Activated CD8-positive, alpha-beta memory T cell treated with anti-CD3 and anti-CD28 coated beads for 48 hours (primary cell): ENCODE measurements at places on chromosomes 3 and 15.

GRCh38 chr3:122785231-122785630 is 8.4 kb downstream of the HSPBAP1 start:
- DNase-seq, result no peak

DNA sequence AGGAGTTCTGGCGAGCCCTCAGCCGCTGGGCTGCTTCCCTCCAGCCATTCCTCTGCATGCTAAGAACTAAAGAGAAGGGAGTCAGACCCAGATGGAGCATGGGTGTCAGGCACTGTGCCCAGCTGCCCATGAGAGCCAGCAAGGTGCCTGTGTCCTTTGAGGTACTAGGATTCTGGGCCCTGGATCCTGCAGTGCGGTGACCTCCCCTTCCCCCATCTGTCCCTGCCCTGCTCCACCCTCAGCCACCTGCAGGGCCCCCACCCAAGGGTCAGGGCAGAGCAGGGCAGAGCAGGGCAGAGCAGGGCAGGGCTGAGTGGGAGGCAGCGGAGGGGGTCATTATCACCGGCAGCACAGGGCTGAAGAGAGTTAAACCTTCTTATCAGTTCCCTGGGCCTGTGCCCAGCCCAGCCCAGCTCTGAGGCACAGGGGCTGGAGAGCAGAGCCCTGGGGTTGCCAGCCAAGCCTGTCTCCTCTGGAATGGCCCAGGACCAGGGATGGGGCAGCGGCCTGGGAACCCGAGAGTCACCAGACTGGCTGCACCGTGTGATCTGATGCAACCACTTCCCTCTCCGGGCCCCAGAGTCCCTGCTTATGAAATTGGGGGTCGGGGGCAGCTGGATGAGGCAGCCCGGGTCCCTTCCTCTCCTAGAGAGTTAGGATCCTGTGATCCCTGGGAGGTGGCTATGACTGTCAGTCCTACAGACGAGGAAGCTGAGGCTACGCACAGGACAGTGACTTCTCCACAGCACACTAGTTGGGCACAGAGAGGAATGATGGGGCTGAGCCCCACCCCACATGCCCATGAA is 17.3 kb downstream of the ZDHHC19 start:
- DNase-seq, result no peak

DNA sequence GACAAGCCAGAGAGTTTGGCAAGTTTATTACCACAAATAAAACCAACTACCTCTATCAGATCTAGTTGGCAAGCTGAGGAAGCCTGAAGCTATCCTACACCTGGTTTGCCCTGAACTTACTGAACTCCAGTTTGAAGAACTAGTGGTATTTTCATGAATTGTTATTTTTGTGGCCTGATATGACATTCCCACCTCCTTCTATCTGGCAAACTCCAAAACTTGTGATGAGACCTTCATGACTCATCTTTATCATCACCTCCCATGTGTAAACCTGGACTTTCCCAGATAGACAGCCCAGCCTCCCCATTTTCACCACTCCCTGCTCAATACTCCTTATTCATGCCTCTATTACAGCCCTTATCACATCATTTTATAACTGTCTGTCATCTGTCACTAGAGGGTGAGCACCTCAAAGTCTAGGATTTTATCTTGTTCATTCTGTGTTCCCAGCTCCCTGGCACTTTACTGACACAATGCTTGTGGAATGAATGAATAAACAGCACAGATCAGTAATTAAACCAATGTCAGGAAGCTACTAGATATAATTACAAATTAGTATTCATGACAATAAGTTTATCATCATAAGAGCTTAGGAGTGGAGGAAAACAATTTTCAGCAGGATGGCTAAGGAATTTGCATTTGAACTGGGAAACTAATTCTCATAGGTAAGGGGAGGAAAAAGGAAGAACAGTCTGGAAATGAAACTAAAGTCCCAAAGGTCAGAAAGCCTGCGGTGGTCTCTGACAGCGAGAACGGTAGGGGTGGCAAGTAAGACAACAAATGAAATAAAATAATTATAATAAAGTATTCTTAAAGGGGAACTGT is 13.2 kb upstream of the TRANK1 start:
- no peak for DNase-seq

- no peak for DNase-seq
These were observed 56.5 kb downstream of the STT3B start for GRCh38 chr3:31589228-31589627.

DNA sequence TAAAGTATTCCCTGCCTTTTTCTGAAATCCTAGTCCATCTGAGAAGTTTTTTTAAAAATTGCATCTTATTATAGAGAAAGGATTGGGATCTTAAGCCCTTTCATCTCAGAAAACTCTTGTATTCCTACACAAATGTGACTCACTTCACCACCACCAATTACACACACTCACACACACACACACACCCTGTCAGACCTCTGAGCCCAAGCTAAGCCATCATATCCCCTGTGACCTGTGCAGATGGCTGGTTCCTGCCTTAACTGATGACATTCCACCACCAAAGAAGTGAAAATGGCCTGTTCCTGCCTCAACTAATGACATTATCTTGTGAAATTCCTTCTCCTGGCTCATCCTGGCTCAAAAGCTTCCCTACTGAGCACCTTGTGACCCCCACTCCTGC is 1181.9 kb downstream of the ROBO2 start:
- no peak for DNase-seq

DNA sequence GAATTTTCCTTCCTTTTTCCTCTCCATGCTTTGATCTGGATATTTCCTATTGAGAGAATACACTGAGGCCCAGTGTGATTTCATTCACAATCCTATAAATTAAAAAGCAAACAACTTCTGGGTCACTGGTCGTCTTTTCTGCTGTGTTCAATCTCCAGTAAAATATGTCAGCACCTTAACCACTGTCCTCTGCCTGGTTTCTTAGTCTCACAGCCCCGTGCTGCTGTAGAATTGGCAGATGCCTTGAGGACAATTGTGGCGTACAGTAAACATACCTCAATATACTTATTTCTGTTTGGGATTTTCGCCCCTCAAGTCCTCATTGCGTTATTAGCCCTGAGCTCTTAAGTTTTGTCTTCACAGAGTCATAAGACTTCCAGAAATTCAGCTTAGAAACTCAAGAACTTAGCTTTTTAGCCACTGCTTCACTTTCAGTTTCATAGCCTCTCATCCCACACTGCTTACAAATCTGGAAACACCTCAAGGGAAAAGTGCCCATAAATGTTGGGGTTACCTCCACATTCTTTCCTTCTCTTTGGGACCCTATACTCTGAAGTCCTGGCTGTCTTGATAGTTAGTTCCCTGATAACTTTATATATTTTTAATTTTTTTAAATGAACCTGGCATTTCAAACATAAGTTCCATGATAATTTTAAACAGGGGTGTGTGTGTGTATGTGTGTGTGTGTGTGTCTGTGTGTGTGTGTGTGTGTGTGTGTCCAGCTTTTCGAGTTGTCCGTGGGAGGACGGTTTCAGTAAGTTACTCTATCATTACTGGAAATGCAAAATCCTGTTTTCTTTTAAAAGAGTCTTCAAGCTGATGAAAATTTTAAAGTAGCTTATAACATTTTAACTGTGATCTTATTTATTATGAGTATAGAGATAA is 238.4 kb upstream of the CTDSPL start:
- DNase-seq, result no peak

- no peak for DNase-seq
These were observed 49.1 kb downstream of the CMTM7 start for GRCh38 chr3:32440611-32441350.

GRCh38 chr15:29560896-29561295 is 261.4 kb downstream of the TJP1 start:
- DNase-seq, result no peak

GRCh38 chr3:3065876-3066275 is 44.3 kb downstream of the IL5RA start:
- DNase-seq, result no peak

GRCh38 chr3:67526246-67526645 is 128.2 kb downstream of the SUCLG2 start:
- DNase-seq, result no peak

- DNase-seq, result no peak
These were observed 33.1 kb upstream of the PLA2G4E start for GRCh38 chr15:42053914-42054313.

DNA sequence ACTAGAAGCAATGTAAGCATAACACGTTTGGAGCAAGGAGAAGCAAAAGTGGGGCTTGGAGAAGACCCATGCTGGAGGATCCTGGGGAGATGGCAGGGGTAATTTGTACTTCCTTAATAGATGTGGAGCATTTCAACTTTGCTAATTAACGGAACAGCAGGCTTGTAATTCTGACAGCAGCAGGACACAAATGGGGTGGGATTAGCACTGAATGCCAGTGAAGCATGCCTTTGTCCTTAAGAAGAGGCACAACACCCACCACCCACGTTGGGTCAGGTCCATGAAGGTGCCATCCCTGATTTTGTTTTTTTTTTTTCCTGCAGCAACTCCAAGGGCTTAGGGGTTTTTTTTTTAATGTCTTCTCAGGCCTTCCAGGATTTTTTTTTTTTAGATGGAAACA is 231.9 kb upstream of the ROPN1 start:
- DNase-seq, result no peak

GRCh38 chr3:94429517-94429916 is 366.7 kb downstream of the NSUN3 start:
- no peak for DNase-seq

GRCh38 chr3:150960708-150961684 is 11.5 kb downstream of the CLRN1 start:
- DNase-seq, result no peak

GRCh38 chr3:37455181-37455580 is 280.8 kb upstream of the LRRFIP2 start:
- no peak for DNase-seq

DNA sequence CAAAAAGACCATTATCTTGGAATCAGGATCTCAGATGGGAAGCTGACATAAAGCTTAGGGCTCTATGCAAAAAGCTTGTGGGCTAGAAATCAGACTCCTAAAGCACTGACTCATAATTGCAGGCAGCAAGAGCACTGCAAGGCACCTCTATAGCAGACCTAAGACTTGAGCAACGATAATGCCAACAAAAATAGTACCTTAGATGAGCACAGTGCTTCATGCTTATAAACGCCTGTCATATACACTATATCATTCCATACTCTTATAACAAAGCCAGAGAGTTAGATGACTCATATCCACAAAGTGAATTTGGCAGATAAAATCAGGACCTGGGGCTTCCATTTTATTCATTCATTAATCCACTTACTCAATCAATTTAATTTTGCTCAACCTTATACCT is 560.8 kb downstream of the MCTP2 start:
- no peak for DNase-seq

DNA sequence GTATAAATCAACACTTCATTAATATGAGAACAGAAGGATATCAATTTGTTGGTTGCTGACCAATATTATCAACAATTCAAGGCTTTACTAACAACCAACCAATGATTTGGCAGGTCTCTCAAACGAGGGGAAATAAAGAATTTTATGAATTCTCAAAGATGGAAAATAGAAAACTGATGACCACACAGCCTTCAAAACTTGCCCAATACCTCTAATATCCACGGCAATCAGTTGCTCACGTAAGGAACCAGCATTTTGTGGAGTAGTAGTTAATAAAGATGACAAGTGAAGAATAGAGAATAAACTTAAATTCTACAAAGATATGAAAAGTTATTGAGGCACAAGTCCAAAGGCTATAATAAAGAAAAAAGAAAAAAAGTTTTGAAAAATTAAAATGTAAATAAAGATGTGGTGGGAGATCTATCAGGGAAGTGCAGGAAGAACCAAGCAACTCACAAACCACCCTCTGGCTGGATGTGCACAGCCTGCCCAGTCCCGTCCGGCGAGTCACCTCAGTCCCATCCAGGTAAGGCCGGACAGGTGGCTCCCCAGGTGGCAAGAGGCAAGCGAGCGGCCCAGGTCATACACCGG is 808 bp downstream of the GK5 start:
- no peak for DNase-seq

DNA sequence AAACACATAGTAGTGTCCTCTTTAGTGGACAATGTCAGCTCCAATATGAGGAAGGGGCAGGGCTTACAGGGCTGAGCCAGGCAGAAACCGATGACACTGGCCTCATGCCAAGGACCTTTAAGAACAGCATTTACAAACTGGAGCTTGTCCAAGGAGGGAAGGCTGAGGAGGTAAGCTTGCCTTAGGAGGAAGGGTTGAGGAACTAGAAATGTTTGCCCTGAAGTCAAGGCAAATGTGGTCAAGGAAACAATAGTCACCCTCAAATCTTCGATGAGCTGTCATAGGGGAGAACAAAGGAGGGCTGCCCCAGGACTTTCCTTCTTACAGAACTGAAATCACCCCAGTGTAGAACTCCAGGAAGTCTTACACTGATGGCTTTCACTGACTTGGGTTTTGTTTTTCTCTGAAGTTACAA is 136.4 kb downstream of the LIPC start:
- no peak for DNase-seq

DNA sequence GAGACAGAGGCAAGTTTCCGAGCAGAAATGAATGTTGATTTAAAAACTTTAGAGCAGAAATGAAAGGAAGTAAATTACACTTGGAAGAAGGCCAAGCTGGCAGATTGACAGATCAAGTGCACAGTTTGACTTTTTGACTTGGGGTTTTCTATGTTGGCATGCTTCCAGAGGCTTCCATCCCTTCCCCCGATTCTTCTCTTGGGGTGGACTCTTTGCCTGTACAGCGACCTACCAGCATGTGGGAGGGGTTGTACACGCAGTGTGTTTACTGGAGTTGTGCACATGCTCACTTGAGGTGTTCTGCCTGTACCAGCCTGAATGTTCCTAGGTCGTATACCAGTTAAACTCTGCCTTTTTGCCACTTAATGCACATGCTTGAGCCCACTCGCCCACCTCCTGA is 701.5 kb upstream of the GBE1 start:
- no peak for DNase-seq

GRCh38 chr3:194189243-194189791 is 53.4 kb downstream of the HES1 start:
- DNase-seq, result no peak

DNA sequence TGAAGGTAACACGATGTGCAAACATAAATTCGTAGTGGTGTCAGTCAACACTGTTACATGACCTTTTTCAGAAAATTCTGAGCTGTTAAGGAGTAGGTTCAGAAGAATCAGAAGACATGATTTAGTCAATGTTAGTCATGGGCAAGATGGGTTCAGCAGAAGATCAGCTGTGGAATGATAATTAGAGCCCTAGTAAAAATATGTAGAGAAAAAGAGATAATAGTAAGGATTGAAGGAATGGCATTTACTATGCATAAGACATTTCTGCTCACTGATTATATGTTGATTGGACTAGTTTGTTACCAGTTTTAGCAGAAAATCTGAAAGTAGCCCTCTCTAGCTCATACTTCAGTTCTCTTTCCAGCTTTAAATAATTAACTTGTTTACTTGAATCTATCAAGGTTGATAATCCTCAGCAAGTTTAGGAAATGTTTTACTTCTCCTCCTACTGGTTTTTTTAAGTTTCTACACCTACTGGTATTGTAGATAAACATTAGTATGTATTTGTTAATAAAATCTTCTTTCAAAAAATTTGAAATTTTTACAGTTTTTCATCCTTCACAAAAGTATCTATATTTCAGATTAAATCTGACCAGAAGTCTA is 98.6 kb downstream of the ALCAM start:
- no peak for DNase-seq

GRCh38 chr3:164723396-164723795 is 354.9 kb downstream of the SI start:
- no peak for DNase-seq
